ENCODE measurements at places on chromosomes 12 and 14.

- DNase-seq, result no peak
Measured at GRCh38 chr14:96037891-96038557, 1.1 kb upstream of the C14orf132 start.

- DNase-seq, result no peak
Measured at GRCh38 chr12:6959058-6959804, 8.1 kb downstream of the PTPN6 start.

GRCh38 chr14:41037388-41037787 lies 569.3 kb upstream of the LRFN5 start:
- no peak for DNase-seq

DNA sequence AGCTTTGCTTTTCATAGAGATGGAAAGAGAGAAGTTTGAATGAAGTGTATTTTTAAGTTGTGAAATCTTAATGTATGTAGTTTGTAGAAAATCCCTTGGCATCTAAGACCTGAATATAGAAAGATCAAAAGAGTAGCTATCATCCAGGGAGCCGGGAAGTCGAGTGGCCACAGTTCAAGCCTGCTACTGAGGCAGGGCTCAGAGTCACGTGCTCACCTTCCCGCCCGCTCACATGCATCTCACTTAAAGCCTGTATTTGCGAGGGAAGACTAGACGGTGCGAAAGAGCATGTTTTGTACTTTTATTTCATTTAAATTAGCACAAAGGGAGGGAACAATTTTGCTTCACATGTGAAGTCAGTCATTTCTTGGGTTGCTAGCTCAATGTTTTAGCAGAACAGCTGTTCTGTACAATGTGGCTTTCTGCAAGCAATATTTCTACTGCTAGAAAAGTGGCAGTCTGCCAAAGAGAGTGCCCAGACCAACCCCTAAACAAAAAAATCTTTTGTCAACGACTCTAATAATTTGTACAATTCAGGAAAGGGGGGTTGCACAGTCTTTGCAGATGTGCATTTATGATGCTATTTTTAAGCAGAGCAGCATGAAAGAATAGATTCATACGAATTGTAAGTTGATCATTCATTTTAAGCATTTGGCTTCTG lies 290.7 kb downstream of the NPAS3 start:
- DNase-seq, result no peak

DNA sequence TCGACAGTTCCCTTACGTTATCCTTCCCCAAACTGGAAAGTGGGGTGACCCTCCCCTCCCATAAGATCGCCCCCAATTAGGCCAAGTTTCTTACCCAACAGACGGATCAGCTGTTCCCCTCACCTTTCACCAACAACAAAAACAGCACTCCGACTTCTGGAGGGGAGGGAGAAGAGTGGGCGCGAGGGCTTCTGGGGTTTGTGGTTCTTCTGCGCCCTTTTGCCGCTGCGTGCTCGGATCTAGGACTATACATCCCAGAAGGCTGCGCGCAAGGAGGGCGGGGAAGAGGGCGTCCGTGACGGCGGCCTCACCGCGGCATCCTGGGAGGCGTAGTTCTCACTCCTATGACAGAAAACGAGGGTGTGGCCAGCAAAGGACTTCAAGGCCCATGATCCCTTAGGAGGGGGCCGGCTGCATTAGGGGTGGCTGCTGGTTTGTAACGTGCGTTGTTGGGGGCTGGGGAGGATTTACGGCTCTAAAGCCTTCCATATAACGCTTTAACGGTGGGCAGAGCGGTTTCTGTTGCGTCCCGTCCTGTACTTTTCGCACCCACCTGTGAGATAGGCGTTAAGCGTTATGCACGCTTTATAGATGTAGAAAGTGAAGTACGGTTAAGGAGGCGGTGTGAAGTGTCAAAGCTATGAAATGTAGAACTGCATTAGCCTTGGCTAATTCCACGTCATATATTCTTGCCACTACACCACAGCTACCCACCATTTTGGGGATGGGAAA lies at the start of gene CALCOCO1:
Gene CALCOCO1, minus strand, starts transcription at position 143 of the 732 bp plus-strand sequence. CDS start 2,210 bp downstream, outside the sequence.
- DNase-seq, result peak; percentile 96

Data from stimulated activated CD8-positive, alpha-beta memory T cell treated with anti-CD3 and anti-CD28 coated beads, Interleukin-15, amount 100 ng/mL, for 48 hours (primary cell).